ENCODE measurements at places on chromosomes 7 and 10.

DNA sequence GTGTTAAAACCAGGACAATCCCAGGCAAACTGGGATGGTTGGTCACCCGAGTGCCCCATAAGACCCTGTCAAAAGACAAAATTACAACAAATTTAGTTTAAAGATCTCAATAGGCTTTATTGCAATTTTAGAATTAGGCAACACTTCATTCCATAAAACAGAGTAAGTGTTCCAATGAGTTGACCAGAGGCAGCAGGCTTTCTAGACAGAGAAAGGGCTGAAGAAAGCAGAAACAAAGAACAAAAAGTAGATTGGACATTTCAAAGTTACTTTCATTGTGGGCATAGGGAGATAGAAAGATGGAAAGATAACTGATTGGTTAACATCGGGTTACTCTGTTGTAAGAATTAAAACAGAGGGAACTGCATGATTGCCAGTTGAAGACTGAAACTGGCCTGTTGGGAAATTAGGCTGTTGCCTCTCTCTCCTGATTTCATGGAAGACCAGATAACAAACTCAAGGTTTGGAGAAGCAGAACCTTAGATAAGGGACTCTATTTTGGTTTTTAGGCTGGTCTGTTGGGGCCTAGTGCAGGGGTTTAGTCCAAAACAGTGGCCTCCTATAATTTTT, 36.3 kb downstream of the ENTPD1 start:
- DNase-seq: no peak

GRCh38 chr7:94647295-94647694, 8.6 kb downstream of the SGCE start:
- DNase-seq: no peak

- no peak for DNase-seq
Measured at GRCh38 chr7:33196221-33196620, 66.9 kb downstream of the BBS9 start.

DNA sequence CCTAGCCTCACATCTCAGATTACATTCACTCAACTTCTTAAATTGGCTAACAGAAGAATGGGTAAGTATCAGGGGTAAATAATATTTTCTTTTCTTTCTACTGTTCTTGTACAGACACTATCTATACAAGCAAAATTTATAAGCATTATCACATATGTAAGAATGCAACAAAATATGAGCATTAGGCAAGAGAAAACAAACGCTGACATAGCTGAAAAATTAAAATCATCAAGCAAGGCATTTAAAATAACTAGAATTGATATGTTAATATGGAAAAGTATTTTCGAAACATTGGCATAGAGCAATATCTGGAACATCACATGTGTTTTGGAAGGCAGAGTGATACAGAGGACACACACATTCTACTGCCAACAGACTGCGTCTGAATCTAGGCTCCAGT, 1175.3 kb upstream of the LRRN3 start:
- DNase-seq: no peak

- DNase-seq: no peak
Measured at GRCh38 chr7:93736668-93737369, 153.7 kb downstream of the TFPI2 start.
